Smooth muscle cell of the umbilical artery (primary cell): ENCODE measurements at places on chromosomes 12 and 14. TPM values are rescaled to one million over a fixed set of nuclear protein-coding genes. Genes with fewer than 3 reads are reported as not detected.

The AICDA gene
- not detected in 2 replicates for total RNA-seq

The KRT71 gene
- not detected in 2 replicates for total RNA-seq

The ITFG2 gene
- total RNA-seq = 13.7 and 15.0 TPM in 2 replicates

The SLC17A8 gene
- not detected in 2 replicates for total RNA-seq

The SPTB gene
- total RNA-seq = 0.05 TPM in 1 of 2 replicates, not detected in the other

The DICER1 gene
- 39.8 and 51.0 TPM in 2 replicates for total RNA-seq

The SLC24A4 gene
- total RNA-seq = not detected in 2 replicates

The CAPS2 gene
- 3.6 and 4.2 TPM in 2 replicates for total RNA-seq

The PRIMA1 gene
- not detected in 2 replicates for total RNA-seq

The SLC5A8 gene
- not detected in 2 replicates for total RNA-seq

The CLMN gene
- total RNA-seq = 0.69 and 1.2 TPM in 2 replicates

The DDX55 gene
- 19.6 and 22.0 TPM in 2 replicates for total RNA-seq

The PIP4P1 gene
- 17.3 and 20.2 TPM in 2 replicates for total RNA-seq

The TESPA1 gene
- not detected in 2 replicates for total RNA-seq

The SMOC1 gene
- not detected in 2 replicates for total RNA-seq

The COX8C gene
- not detected in 2 replicates for total RNA-seq

The RPS26 gene
- 214 and 242 TPM in 2 replicates for total RNA-seq

The CACNA1C gene
- total RNA-seq = 1.5 and 2.5 TPM in 2 replicates

The RASAL1 gene
- total RNA-seq = not detected in 2 replicates

The KCNMB4 gene
- total RNA-seq = 2.7 and 3.0 TPM in 2 replicates

The SLC10A1 gene
- not detected in 2 replicates for total RNA-seq

The RAPGEF3 gene
- total RNA-seq = 4.2 and 6.1 TPM in 2 replicates
